ENCODE measurements at places on chromosomes 6 and 20.

GRCh38 chr6:133247581-133247980 lies 6.4 kb downstream of the EYA4 start:
- DNase-seq: no peak

DNA sequence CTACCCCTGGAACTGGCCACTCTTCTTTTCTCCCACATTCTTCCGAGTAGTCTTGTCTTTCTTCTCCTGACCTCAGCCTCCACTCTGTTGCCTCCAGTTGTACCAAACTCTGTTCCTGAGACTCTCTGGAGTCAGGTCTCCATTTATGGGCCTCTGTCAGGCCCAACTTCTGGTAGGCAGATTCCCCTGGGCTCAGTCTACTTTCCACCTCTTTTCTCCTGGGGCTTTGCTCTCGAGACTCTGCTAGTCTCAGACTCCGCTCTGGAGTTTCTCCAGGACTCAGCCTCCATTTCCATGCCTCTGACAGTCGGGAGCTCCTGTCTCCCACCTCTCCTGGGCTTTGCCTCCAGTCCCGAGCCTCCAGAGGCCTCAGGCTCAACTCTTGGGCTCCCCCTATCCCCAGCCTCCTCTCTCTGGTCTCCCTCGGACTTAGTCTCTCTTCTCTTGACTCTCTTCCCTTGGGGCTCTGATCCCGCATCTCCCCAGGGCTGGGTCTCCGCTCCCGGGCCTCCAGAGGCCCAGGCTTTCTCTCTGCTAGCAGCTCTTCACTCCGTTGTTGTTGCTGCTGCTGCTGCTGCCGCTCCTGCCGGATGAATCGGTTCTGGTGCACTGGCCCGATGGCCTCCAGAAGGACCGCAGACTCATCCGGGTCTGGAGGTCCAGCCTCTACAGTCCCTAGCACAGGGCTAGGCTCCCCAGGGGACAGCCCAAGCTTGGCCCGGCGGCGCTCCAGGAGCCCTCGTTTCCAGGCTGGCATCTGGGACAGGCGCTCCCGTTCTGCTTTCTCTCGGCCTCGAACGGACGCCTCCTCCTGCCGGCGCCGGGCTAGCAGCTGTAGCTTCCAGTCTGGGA lies 1.1 kb downstream of the PPP1R18 start:
- DNase-seq: no peak

DNA sequence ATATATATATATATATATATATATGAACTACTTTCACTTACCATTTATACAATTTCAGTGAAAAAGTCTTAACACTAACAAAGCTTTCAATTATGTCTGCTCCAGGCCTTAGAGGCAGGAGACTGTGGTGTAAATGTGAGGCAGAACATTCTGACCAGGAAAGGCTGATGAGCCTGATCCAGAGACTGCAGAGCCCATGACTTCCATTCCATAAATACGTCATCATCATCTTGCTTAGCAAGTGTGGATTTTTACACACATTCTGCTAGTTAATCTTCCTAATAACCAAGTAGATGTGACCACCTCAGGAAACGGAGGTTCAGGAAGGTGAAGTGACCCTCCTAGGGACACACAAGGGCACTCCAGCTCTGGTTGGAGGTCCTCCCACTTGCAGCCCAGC lies 14.9 kb downstream of the TRERF1 start:
- no peak for DNase-seq

DNA sequence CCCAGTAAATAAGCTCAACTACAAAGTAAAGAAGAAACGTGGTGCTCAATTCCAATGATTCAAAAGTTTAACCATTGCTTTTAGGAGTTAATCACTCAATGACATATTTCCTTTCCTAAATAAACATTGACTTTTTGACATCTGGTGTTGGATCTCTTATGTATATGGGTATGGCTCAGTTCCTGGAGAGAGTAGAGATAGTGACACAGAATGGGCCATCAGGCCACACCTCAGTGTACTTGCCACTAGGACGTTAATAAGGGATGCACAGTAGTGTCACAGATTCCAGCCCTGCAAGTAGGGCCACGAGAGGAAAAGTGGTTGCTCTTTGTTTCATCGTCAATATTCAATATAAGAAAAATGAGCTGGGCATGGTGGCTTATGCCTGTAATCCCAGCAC lies 48.9 kb upstream of the TXNDC5 start:
- DNase-seq: no peak

GRCh38 chr20:20454850-20455627 lies 87.1 kb downstream of the INSM1 start:
- DNase-seq: no peak

GRCh38 chr6:87104667-87105066 lies 9.8 kb upstream of the CGA start:
- no peak for DNase-seq

- DNase-seq: no peak
Observed at GRCh38 chr6:160137130-160137988, 15.7 kb downstream of the SLC22A1 start.

- no peak for DNase-seq
Observed at GRCh38 chr20:43977252-43977651, 62.6 kb downstream of the TOX2 start.

DNA sequence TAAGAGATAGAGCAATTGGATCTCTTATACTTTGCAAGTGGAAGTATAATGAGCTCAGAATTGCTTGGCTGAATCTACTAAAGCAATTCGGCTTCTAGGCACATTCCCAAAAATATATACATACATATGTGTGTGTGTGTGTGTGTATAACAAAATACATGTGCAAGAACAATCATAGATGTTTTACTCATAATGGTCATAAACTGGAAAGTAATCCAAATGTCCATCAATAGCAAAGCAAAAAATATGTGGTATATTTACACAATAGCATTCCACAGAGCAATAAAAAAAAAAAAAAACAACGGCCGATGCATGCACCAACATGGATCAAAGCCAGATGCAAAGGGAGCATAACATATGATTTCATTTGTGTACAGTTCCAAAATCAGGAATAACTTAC lies 707.9 kb downstream of the RFPL4B start:
- no peak for DNase-seq

- DNase-seq: no peak
Observed at GRCh38 chr6:83231146-83231545, 38.0 kb downstream of the RWDD2A start.

- no peak for DNase-seq
Observed at GRCh38 chr6:15875797-15876196, 213.0 kb upstream of the DTNBP1 start.

GRCh38 chr6:47741807-47742206 lies 40.0 kb upstream of the OPN5 start:
- DNase-seq: no peak

All from D341Med (cell line).